Hematopoietic multipotent progenitor cell (in vitro differentiated cells): ENCODE measurements at places on chromosomes 2 and 18.

GRCh38 chr2:178450524-178450773 lies 526 bp downstream of the PRKRA start:
- DNase-seq: no peak

- no peak for DNase-seq
Measured at GRCh38 chr18:55287935-55288868, 299.8 kb downstream of the TCF4 start.

DNA sequence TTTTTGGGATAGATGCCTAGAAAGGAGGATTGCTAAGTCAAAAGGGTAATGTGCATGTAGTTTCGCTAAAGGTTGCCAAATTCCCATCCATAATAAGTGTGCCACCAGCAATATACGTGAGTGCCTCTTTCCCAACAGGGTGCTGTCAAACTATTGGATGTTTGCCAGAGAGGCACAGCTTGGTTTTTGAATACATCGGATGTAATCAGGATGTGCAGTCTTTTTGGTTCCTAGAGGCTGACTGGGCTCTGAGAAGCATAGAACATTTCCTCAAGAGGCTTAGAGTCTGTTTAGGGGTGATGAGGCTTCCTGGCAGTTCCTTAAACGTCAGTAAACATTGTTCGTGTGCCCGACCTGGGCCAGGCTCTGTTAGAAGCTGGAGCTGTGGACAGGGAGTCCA lies 28.0 kb downstream of the AGAP1 start:
- no peak for DNase-seq

DNA sequence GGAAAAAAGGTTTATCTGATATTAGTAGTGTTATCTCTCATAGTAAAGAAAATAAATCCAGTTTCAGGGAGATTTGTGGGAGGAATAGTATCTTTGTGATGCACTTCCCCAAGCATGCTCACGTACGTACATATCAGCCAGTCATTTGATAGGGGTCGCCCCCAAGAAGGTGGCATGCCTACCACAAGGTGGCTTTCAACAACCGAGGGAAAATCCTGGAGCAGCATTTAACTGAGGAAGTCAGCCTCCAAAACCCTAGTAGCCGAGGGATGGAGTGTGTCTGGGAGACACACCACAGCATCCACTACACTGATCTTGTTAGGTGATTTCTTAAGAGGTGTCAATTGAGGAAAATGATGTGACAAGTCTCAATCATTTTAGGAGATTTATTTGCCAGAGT lies 623.9 kb downstream of the NYAP2 start:
- no peak for DNase-seq

DNA sequence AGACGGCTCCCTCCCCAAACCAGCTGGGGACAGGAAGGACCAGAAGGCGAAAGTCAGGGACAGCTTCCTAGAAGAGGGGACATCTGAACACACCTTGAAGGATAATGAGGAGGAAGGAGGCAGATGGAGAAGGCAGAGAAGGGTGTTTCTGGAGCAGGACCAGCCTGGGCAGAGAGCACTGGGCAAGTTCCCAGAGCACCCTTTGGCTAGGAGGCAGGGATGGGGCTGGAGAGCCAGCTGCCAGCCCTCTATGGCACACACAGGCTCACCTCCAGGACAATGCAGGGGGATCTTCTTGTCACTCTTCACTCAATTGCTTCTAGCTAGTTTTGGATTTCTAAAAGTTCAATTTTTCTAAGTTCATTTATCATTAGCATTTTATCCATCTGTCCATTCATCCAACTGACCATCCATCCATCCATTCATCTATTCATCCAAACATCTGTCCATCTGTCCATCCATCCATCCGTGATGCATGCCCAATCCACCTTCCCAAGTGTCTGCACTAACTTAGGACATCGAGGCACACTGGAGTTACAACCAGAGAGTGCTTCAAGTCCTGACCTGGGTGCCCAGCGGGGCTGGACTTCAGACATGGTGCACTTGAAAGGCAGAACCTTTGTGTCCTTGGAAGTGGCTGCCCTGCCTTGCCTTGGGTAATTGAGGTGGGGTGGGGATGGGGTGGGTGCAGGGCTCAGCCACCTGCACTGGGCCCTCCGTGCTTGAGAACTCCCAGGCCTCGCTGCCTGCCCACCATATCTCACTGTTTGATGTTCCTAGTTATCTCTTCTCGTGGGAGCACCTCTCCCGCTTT lies 42.5 kb downstream of the INHBB start:
- no peak for DNase-seq

DNA sequence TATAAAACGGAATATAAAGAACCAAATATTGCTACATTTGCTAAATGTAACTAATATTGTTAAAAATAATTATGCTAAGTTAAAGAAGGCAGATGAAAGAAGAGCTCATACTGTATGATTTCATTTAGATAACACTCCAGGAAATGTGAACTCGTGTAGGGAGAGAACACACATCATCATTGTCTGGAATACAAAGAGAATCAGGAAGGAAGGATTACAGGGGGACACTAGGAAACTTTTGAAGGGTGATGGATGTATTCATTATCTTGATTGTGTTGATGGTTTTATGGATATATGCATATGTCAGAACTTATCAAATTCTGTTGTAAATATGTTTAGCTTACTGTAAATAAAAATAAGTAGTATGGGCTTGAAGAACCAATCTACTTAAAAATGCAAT lies 104.1 kb upstream of the TRIB2 start:
- no peak for DNase-seq

DNA sequence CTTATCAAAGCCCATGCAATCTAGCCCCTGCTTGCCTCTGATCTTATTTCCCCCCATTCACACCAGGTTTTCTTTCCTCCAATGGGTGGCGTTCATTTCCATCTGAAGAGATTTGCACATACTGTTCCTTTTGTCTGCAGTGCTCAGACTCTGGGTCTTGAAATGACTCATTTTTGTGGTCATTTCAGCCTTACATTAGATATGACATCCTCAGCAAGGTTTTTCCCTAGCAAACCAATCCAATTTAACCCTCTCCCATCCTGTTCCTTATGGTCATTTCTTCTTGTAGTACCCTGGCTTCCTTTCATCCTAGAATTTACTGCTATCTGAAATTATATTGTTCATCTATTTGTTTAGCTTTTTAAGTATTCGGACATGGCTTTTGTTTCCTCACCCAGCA lies 42.5 kb upstream of the SCN1A start:
- no peak for DNase-seq

DNA sequence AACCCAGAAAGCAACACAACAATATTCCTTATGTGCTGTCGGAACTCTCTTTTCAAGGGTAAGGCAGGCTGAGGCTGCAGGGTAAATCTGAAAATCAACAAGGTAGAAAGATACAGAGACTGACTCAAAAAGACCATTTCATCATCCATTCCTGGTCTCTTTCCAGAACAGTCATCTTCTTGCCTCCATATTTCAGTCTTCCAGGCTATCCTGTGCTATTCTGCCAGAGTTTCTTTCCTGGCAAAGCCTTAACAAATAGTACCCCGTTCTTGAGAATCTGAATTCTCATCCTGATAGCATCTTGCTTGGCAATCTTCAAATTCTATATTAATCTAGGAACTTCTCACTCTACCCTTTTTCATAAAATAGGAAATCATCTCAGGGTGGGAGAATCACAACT lies 15.5 kb downstream of the DPP10 start:
- DNase-seq: no peak

GRCh38 chr2:118088051-118089024 lies at the start of gene INSIG2:
TSS of gene INSIG2 (plus strand) at chr2:118088471. CDS start at chr2:118096557, 8,086 bp downstream.
- peak; percentile 95 for DNase-seq

- no peak for DNase-seq
Measured at GRCh38 chr2:107511970-107512789, 314.5 kb upstream of the RGPD4 start.

DNA sequence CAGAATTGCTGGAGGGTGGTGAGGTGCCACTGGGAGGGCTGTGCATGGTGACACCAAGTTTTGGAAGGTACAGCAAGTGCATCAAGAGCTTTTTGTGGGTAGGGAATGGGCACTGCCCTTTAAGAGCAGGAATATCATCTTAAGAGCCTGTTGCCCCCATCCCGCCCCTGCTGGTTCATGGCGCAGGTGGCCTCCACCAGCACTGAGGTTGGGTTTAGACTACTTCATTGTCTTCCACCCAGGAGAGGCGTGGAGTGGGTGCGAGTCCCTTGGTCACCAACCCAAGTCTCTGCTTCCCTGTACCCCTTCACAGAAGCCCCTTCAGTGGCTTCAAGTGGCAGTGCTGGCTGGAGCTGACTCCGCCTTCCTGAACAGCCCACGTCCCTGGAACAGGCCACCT lies 7.8 kb downstream of the RNPEPL1 start:
- no peak for DNase-seq

DNA sequence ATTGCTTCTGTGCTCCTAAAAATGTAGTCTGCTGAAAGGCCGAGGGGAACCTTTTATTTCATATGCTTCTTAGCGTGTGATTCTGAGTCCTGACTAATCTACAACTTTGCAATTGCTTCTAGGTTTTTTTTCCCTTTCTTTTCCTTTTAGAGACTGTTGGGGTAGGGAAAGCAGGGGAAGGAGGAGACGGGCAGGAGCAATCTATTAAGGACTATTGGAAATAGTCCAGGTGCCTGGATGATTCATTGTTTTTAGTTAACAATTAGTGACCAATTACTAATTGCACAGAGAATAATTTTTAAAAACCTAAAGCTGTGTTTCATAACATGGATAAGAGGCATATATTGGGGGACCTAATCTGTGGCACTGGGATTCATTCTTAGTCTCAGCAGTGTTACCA lies 49.4 kb upstream of the STON1 start:
- DNase-seq: no peak

GRCh38 chr2:102634831-102635241 lies 15.5 kb downstream of the SLC9A2 start:
- no peak for DNase-seq

GRCh38 chr2:24214880-24215279 lies 40.0 kb downstream of the FAM228A start:
- DNase-seq: no peak

DNA sequence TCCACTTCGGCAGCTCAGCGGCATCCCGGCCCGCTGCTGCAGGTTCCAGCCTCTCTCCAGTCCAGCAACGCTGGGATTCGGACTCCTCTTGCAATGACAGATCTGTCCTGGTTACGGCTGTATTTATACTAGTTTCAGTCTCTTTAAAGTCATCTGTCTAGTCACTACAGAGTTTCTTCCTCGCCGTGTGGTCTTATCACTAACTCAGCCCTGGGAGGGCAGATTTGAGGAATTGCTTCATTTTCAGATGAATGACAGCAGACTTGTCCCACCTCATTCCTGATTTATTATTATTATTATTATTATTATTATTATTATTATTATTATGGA lies 2.2 kb downstream of the KLHL29 start:
- no peak for DNase-seq

DNA sequence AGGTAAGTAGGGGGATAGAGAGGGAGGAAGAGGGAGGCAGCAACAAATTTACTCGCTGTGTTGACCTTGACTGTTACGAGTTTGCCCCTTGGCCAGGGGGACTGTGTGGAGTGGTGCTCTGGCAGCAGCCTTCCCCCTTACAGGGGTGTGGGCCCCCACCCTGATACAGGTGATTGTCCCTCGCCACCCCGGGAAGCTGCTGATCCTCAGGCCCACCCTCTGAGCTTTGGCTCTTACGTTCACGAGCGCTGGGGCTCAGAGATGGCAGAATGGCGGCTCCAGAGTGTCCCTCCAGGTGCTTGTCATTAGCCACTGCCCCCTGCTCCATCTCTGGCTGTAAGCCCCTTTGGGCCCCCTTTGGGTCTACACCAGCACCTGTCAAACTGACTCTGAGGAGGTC lies 88.6 kb downstream of the GLI2 start:
- no peak for DNase-seq

DNA sequence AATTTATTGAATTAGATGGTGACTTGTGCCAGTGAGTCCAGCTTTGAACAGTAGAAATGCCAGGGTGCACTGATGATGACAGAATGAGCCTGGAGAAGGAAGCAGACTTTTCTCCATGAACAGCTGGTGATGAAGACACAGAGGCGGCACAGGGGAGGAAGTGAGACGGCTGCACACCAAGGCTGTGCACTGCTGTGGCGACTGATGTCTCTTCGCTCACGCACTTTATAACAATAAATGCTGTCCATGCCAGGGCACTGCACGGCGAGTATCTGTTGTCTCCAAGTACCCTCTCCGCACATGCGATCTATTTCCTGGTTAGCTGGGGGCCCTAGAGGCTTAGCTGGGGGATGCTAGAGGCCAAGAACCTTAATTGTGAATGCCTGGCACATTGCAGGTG lies 175.2 kb downstream of the TMEM200C start:
- DNase-seq: no peak

DNA sequence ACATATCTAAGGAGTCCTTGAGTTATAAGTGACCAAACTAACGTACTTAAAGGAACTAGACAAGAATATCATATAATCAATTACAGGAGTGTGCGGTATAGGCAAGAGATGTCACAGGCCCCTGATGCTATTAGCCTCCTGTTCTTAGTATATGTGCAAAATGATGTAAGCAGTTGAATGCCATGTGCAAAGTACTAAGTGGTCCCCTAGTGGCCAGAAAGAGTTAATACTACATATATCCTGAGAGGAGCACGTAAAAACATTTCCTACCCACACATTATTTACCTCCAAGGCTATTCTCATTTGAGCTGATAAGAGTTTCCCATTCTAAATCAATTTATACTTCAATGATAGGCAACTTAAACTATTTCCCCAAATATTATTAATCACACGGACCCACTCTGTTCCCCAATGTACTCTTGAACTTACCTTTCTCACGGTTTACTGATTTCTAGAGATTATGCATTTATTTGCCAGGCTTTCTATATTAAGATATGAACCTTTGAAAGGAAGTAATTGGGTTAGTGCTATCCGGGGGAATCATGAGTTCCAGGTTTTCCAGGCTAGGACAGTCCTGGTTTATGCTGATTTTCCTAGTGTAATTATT lies 158.0 kb upstream of the KLHL14 start:
- DNase-seq: no peak

DNA sequence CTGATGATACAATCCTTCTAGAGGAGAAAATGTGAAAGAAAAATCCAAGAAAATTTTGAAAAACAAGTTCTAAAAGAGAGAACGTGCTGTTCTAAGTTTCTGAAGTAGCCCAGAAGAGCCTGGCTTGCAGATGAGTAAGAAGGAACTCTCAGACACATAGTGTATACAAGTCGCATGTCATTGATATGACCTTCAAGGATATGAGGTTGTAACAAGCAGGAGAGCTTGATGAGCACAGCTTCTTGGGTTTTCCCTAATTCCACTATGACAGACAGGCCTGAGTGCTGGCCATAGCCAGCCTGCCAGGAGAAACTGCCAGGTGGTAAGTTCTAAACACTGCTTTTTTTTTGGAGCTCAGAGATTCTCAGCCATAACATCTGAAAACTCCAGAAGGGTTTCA lies 235.7 kb upstream of the SIX2 start:
- DNase-seq: no peak

DNA sequence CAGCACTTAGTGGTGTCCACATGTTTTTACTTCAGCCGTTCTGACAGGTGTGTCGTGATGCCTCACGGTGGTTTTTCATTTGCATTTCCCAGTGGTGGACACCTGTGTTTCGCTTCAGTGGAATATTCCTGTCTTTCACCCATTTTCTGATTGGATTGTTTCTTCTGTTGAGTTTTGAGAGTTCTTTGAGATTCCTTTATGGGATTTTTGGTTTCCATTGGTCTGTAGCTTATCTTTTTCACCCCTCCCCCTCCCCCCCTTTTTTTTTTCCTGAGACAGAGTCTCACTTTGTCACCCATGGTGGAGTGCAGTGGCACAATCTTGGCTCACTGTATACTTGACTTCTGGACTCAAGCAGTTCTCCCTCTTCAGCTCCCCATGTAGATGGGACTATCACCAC lies 8.0 kb downstream of the ANKRD23 start:
- no peak for DNase-seq

GRCh38 chr18:55189972-55190371 lies 230.7 kb upstream of the CCDC68 start:
- no peak for DNase-seq

- no peak for DNase-seq
Measured at GRCh38 chr2:27569398-27569797, 13.4 kb upstream of the ZNF512 start.

- no peak for DNase-seq
Measured at GRCh38 chr18:74375999-74376398, 60.4 kb downstream of the C18orf63 start.
